ENCODE measurements at places on chromosomes 6 and 20. TPM values are rescaled to one million over a fixed set of nuclear protein-coding genes. Genes with fewer than 3 reads are reported as not detected.

FOXA2 gene
- 12.1 TPM for total RNA-seq

MCHR2 gene
- total RNA-seq, result not detected

BPIFA1 gene
- total RNA-seq, result not detected

DCDC2 gene
- total RNA-seq, result 3.0 TPM

C6orf58 gene
- 0.14 TPM for total RNA-seq

EEF1A2 gene
- 141 TPM for total RNA-seq

BANF2 gene
- not detected for total RNA-seq

TCF19 gene
- 13.2 TPM for total RNA-seq

PTPRT gene
- total RNA-seq, result not detected

DEF6 gene
- 0.06 TPM for total RNA-seq

TMEM244 gene
- total RNA-seq, result not detected

SPATS1 gene
- total RNA-seq, result not detected

ATXN1 gene
- total RNA-seq, result 2.6 TPM

KCNG1 gene
- total RNA-seq, result 30.8 TPM

TP53TG5 gene
- not detected for total RNA-seq

RAD21L1 gene
- not detected for total RNA-seq

TNFRSF6B gene
- total RNA-seq, result 0.85 TPM

SAPCD1 gene
- total RNA-seq, result 4.1 TPM

SALL4 gene
- 2.3 TPM for total RNA-seq

EPB41L1 gene
- 63.3 TPM for total RNA-seq

DYNLT2 gene
- 0.49 TPM for total RNA-seq

ECI2 gene
- total RNA-seq, result 74.3 TPM

KCTD20 gene
- total RNA-seq, result 17.9 TPM

PDE10A gene
- total RNA-seq, result 36.3 TPM

TTI1 gene
- total RNA-seq, result 22.8 TPM

MUC21 gene
- not detected for total RNA-seq

SLC22A7 gene
- total RNA-seq, result not detected

HLA-G gene
- not detected for total RNA-seq

KCNK17 gene
- not detected for total RNA-seq

TUBB2A gene
- total RNA-seq, result 80.3 TPM

Data from A549 treated with CpdA at 1 μM for 4 hours (cell line).